ENCODE measurements at places on chromosomes 2 and 18.

DNA sequence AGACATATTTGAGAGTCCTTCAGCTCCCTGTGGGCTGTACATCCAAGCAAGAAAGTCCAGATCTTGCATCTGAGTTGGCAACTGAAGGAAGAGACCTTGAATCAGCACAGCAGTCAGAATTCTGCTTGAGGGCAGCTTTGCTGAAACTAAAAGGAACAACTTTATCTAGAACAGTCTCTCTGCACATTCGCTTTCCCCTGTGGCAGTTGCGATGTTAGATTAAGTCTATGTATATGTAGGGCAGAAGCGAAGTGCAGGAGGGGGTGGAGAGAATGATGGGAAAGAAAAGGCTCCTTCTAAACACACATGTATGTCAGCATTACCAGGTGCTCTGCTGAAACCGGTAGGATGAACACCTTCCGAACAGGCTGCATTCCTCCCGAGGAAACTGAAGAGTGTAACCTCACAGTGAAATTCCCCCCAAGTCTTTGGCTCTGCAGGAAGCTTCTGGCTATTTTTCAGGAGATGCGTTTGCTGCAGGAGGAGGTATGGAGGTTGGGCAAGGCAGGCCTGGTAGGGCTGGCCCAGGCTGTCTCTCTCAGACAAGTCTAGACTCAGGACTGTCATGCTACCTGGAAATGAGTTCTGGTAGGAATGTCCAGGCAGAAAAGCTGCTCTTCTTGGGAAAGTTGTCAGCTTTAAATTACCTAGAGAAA is 70.0 kb upstream of the ATL2 start:
- DNase-seq = no peak

DNA sequence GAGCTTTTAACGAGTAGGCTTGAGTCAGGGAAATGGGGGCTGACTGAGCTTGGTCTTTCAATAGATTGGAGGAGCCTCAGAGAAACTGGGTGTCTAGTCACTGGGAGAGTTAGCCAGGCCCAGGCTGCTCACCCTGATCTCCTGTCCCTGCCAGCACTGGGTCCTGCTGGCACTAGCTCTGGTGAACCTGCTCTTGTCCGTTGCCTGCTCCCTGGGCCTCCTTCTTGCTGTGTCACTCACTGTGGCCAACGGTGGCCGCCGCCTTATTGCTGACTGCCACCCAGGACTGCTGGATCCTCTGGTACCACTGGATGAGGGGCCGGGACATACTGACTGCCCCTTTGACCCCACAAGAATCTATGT is 720 bp downstream of the KRTCAP3 start:
- DNase-seq = no peak

DNA sequence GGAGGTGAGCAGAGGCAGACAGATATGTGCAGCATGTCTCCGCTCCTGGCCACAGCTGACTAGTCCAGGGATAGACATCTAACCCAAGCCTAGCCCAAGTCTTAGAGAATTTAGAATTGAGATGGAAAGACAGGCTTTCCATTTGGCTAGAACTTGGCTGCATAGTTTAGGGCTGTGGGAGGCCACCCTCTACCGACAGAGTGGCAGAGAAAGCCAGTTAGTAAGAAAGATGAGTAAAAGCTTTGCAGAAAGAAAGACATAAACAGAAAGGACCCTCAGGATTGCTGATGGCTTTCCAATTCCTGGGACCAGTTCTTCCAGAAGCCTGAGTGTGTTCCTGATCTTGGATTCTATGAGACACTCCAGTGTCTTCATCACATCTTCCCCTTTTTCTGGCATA is 62.1 kb downstream of the DYM start:
- no peak for DNase-seq

GRCh38 chr2:241532733-241533601 is 24.6 kb upstream of the STK25 start:
- DNase-seq = no peak

GRCh38 chr18:79625195-79625923 is 54.2 kb upstream of the CTDP1 start:
- DNase-seq = no peak

GRCh38 chr2:202488671-202489070 is 112.5 kb downstream of the BMPR2 start:
- no peak for DNase-seq

- DNase-seq = no peak
Observed at GRCh38 chr18:40868110-40868858, 1086.8 kb upstream of the PIK3C3 start.

GRCh38 chr2:202635428-202636212 is 851 bp downstream of the FAM117B start:
- DNase-seq = peak; percentile 41

DNA sequence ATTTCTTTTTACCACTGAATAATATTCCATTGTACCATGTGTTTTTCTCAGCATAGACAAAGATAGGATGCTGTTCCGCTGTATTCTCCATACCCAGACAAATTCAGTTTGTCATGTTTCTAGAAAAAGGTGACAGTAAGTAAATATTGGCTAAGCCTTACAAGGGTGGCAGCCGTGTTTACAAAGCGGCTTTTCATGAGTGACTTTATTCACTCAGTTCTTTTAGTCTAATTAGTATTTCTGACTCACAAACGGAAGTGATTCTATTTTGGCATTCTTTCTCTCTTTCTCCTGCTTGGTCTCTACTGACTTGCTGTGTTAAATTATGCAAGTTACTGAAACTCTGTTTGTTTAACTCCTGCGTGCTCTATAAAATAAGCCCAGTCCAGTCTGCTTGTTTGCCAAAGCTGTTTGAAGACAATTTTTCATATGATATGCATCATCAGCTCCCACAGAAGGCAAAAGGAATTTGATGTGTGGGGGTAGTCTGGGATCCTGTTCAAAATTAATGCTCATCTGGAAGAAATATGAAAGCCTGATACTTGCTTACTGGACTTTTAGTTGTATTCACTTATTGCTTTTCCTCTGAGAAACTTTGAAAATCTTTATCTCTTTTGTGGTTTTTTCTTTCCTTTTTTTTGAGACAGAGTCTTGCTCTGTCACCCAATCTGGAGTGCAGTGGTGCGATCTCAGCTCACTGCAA is 2.3 kb upstream of the PLEKHH2 start:
- no peak for DNase-seq

DNA sequence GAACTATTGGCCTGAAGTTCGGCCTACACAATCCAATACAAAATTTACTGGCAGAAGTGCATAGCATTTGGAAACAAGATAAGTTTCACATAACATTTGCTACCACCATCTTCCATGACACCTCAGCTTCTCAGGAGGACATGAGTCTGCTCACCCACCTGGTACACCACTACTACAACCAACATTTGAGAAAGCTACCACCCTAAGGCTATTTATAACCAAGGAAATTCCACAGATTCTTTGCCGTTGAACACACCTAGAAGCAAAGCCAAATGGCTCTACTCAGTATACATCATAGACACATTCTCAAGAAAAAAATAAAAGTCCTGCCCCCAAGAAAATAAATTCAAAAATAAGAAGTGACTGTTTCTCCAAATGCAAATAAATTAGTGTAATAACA is 145.3 kb downstream of the SPAG16 start:
- no peak for DNase-seq
